Breast epithelium (tissue), 4 donors: ENCODE measurements at places on chromosomes 7 and 10. TPM values are rescaled to one million over a fixed set of nuclear protein-coding genes. Genes with fewer than 3 reads are reported as not detected.

The ITPRID1 gene
- 1.6 TPM for total RNA-seq

The ITGA8 gene
- 2.6 TPM for total RNA-seq

The UNCX gene
- total RNA-seq = not detected

The SLC26A5 gene
- 1.0 TPM for total RNA-seq

The PDGFA gene
- total RNA-seq = 33.4 TPM

The MYOF gene
- total RNA-seq = 131 TPM

The RBP4 gene
- total RNA-seq = 63.5 TPM

The SEMA3C gene
- total RNA-seq = 157 TPM

The DOCK1 gene
- total RNA-seq = 101 TPM

The AMPH gene
- 31.0 TPM for total RNA-seq

The MEOX2 gene
- total RNA-seq = 6.4 TPM

The FAM25C gene
- total RNA-seq = not detected

The RET gene
- total RNA-seq = 0.96 TPM

The ZNF467 gene
- 5.9 TPM for total RNA-seq

The ITIH2 gene
- total RNA-seq = 0.73 TPM

The CYP2C9 gene
- total RNA-seq = not detected

The CFAP58 gene
- 0.98 TPM for total RNA-seq

The HKDC1 gene
- total RNA-seq = not detected
